Heart right ventricle (tissue), 16 donors: ENCODE measurements at places on chromosomes 2 and 18. TPM values are rescaled to one million over a fixed set of nuclear protein-coding genes. Genes with fewer than 3 reads are reported as not detected.

GRCh38 chr2:240295256-240296103 lies 140.0 kb upstream of the GPC1 start:
- DNase-seq: no peak
- H3K27ac ChIP-seq: no peak overlapping the region
- no peaks in the 10 kb centered on the region for H3K36me3 ChIP-seq
- peaks cover 20% of the 10 kb centered on the region for H3K4me1 ChIP-seq
- no peak overlapping the region for H3K4me3 ChIP-seq

DNA sequence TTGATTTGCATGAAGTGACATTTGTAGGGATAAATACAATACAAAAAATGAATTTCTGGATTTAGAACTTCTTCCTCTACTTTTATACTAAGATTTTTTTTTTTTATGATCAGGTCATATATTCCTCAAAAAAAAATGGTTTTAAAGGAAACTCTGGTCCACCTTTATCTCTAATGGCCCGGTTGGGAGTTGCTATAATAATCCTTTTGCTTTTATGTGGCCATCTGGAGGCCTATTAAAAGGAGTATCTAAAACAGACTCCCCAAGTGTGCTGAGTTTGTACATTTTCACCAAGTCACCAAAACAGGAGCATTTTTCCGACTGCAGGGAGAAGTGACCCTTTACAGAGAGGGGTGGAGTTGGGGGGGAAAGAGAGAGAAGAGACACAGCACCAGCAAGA lies 329.2 kb upstream of the FIGN start:
- no peaks in the 10 kb centered on the region for H3K27me3 ChIP-seq
- no peak overlapping the region for H3K4me3 ChIP-seq
- H3K36me3 ChIP-seq: no peaks in the 10 kb centered on the region

GRCh38 chr2:210199854-210200253 lies 25.4 kb downstream of the ACADL start:
- no peaks in the 10 kb centered on the region for H3K36me3 ChIP-seq
- DNase-seq: no peak
- H3K4me1 ChIP-seq: no peaks in the 10 kb centered on the region
- no peak overlapping the region for H3K4me3 ChIP-seq
- no peaks in the 10 kb centered on the region for H3K27me3 ChIP-seq

DNA sequence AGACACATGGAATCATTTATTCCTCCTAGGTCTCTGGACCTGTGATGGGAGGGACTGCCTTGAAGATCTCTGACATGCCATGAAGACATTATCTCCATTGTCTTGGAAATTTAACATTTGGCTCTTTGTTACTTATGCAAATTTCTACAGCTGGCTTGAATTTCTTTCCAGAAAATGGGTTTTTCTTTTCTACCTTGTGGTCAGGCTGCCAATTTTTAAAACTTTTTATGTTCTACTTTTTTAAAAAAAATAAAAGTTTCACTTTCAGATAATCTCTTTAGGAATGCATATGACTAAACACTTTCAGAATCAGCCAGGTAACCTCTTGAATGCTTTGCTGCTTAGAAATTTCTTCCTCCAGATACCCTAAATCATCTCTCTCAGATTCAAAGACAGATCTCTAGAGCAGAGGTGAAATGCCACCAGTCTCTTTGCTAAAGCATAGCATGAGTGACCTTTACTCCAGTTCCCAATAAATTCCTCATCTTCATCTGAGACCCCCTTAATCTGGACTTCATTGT lies 209.6 kb downstream of the RPRM start:
- no peaks in the 10 kb centered on the region for H3K36me3 ChIP-seq
- no peak for DNase-seq
- no peaks in the 10 kb centered on the region for H3K27me3 ChIP-seq
- H3K27ac ChIP-seq: no peak overlapping the region
- H3K4me3 ChIP-seq: no peak overlapping the region

DNA sequence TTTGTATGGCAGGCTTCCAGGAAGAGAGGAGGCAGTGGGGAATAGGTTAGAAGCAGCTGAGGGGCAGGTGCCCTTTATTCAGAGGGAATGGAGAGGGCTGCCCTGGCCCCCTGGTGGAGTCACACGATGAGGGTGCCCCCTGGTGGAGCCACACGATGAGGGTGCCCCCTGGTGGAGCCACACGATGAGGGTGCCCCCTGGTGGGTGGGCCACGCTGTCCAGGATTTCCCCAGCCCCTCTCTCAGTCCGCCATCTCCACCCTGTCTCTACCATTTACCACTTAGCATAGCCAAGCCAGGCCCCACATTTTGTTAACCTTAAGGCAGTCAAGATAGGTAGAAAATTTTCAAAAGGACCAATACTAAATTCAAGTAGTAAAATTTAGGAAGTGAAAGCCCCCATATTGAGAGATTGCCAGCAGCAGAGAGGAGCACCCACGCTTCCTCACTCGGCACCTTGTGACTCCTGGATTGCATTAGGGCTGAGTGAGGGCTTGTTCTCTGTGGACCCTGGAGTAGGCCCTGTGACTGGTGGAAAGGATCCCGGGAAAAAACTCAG lies 10.4 kb upstream of the FAM228A start:
- peak; percentile 28 for DNase-seq
- H3K27ac ChIP-seq: no peak overlapping the region
- H3K4me1 ChIP-seq: no peaks in the 10 kb centered on the region
- no peak overlapping the region for H3K4me3 ChIP-seq
- H3K27me3 ChIP-seq: no peaks in the 10 kb centered on the region
- no peaks in the 10 kb centered on the region for H3K36me3 ChIP-seq

DNA sequence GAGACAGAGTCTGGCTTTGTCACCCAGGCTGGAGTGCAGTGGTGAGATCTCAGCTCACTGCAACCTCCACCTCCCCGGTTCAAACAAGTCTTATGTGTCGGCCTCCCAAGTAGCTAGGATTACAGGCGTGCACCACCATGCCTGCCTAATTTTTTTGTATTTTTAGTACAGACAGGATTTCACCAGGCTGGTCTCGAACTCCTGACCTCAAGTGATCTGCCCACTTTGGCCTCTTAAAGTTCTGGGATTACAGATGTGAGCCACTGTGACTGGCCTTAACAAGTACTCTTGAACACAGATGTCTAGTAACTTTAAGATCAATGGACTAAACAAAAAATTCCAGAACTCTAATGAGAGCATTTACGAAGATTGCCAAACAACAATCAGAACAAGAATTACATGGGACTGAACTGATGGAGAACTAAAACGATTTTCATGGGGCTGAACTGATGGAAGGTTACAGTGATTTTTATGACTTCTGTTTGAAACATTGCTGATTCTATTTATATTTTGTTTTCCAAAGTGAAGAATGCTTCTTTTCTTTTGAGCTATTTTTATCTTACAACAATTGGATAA lies 46.5 kb upstream of the ST3GAL5 start:
- H3K27ac ChIP-seq: no peak overlapping the region
- DNase-seq: no peak
- H3K4me3 ChIP-seq: no peak overlapping the region
- H3K4me1 ChIP-seq: no peaks in the 10 kb centered on the region
- no peaks in the 10 kb centered on the region for H3K36me3 ChIP-seq

- no peaks in the 10 kb centered on the region for H3K36me3 ChIP-seq
- H3K4me1 ChIP-seq: peaks cover 47% of the 10 kb centered on the region
- peak within 1 kb of the TSS; percentile 99 for H3K27ac ChIP-seq
- H3K27me3 ChIP-seq: no peaks in the 10 kb centered on the region
- peak within 1 kb of the TSS; percentile 97 for H3K4me3 ChIP-seq
- DNase-seq: peak; percentile 85
Observed at GRCh38 chr2:241637018-241637794, at the start of the genes ATG4B and THAP4. ATG4B (plus strand) TSS chr2:241637693; CDS start chr2:241637715, 22 bp downstream. THAP4 (minus strand) TSS chr2:241637158; CDS start chr2:241637017, 141 bp downstream.

DNA sequence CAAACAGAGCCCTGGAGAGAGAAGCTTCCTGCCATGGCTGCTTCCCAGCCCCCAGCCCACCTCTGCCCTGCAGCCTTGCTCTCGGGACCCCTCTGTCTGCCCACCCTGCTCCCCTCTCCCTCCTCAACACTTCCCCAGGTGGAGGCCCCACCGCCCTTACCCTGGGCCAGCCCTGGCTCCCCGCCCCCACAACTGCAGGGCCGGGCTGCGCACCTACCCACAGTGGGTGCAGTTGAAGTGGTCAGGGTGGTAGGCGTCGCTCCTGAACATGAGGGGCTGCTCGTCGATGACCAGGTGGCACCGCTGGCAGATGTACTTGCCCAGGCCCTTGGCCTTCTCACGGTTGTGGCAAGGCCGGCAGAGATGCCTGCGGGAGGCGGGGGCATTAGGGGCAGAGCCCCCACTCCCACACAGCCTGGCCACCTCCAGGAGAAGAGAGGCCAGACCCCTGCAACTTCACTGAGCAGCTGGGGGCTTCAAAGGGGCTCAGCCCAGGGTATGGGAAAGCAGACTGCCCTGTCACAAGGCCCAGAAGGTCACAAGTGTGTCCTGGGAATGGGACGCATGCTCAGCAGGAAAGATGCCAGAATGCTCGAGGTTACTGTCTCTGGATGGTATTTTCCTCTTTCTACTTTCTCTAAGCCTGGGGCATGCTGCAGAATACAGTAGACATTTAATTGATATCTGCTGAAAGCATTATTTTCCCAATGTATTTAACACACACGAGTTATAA lies 3.1 kb upstream of the GPR17 start:
- DNase-seq: no peak
- H3K27me3 ChIP-seq: no peaks in the 10 kb centered on the region
- H3K36me3 ChIP-seq: peaks cover 74% of the 10 kb centered on the region

KCNIP3 gene
- 6.2 TPM for total RNA-seq

SAP130 gene
- 18.0 TPM for total RNA-seq

ZNF385B gene
- total RNA-seq: 0.28 TPM

FAM228A gene
- total RNA-seq: not detected
